Femur (tissue), 1 donor: ENCODE measurements at places on chromosomes 6 and 20.

DNA sequence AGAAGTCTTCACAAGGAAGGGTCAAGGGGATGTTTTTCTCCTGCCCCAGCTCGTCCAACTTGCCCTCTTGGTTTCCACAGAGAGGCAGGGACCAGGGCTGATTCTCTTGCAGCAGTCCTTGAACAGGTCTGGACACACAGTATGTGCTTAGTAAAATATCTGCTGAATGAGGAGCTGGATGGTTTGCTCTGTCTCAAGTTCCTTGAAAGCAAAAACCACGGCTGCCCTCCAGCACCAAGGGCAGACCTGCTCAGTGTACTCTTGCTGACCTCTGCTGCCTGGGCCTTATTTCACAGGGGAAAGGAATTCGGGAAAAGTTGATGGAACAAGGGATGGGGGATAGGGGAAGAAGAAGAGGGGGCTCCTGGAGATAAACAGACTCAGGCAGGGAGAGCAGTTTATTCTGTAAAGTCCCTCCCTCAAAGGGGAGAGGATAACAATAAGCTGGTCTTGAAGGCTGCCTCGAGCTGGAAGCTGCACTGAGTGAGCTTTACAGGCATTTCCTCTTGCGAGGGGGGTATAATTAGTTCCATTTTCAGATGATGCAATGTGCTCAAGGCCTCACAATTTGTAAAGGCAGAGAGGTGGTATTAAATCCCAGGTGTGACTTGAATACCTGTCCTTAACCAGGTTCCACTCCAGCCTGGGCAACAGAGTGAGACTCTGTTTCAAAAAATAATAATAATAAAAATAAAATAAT, 10.3 kb downstream of the KCNK5 start:
- no peak for DNase-seq

DNA sequence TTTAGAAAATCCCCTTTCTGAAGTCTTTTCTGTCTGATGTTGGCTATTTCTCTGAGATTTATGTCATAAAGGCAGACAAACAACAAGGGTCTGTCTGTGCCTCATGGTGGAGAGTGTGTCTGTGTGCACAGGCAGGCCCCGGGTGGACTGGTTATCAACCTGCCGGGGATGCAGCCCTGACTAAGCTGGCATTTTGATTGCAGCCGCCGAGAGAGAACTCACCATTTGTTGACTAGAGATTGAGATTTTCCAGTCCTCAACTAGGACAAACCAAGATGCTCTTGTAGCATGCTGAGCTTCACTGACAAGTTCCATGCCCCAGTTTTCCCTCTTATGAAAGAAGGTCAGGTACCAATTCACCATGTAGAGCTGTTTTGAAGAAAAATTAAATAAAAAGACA, 363.6 kb upstream of the CNR1 start:
- no peak for DNase-seq

DNA sequence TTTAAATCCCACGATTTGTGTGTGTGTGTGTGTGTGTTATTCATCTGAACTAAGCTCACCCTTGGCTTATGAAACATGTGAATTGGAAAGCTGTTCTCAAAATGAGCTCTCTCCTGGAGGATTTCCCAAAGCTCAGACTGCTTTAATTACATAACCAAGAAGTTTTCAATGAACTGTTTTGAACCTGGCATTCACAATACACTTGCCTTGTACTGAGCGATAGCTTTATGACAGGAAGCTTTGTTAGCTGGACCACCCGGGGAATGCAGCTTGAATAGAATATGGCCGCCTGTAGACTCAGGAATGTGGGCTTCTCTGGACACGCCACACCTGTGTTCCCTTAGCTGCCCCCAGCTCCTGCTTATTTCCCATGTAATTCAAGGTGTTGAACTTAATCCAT, 71.4 kb upstream of the PREP start:
- DNase-seq, result no peak

- DNase-seq, result no peak
Observed at GRCh38 chr6:36245572-36246061, 24.2 kb upstream of the PNPLA1 start.

DNA sequence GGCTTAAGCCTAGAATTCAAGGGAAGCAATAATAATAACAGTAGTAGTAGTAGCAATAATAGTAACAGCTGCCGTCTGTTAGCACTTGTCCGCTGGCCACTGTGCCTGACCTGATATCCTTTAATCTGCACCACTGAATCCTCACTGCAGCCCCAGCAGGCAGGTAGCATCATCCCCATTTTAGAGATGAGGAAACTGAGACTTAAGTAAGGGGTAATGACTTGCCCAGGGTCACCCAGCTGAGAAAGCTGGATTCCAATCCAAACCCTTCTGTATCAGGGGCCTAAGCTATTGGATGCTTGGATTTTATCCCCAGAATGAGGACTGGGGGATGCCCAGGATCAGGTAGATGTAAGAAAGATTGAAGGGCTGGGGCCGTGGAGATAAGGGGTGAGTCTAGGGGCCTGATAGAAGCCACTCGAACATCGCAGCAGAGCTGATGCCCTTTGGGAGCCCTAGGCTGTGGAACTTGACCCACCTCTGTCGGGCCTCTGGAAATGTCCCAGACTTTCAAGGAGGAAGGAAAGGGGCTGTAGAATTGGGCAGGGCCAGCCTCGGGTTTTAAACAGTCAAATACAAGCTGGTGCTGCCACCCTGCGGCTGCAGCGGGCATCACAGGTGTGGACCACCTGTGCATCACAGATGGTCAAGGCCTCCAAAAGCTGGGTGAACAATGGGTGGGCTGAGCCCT, 102.1 kb upstream of the MYL9 start:
- peak; percentile 73 for DNase-seq

DNA sequence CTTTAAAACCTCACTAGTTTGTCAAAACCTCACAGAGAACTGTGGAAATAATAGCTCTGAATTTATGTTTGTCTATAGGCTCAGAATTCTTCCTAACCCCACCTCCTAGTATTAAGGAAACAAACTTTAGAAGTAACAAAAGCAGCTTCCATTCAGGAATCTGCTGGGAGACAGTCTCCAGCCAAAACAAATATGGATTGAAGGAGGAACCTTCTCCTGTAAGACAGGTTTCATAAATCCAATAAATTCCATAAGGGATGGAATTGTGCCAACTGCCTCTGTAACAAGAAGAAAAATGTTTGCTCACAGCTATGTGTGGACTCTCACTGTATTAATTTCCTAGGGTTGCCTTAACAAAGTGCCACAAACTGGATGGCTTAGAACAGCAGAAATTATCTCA, 7.5 kb downstream of the SYCP2 start:
- DNase-seq, result no peak

DNA sequence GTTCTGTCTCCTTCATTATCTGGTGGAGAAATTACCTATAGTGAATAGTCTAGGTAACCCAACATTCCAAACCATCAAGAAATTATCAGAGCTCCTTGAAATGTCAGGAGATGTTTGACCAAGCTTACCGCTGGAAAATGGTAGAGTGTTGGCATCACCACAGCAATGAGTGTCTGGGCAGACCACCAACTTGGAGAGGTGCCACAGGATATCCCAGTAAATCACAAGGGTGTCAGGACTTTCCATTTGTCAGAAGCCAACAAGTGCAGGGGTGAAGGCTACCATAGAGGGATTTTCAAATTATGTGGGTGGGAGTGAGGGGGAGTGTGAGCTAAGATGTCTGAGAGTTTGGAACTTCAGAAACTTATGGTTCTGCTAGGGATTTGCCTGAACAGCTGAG, 73.2 kb downstream of the VGLL2 start:
- DNase-seq, result no peak

DNA sequence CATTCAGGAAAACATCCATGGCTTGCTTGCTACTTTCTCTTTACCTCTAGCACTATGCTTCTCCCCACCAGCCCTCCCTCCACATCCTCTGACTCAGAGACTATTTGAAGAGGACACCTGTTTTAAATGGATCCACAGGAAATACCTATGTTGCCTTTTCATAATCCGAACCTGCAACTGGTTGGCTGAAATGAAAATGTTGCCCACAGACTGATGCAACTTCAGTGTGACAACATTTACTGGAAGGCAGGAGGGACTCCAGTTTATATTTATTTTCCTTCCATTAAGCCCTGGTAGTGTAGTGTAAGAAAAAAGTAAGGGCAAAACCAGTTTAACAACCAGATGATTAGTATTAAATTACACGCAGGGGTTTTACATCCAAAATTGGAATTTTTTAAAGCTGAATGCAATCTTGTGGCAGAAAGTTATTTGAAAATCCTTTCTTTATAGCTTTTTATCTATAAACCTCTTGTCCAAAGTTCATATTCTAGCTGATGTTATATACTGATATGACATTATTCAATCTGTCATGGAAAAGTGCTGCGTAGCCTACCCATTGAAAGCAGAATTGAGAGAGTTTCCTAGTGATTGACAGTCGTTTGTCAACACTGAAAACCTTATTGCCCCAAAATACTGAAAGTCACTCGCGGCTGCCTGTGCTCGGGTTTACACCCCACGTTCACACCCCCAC, 881 bp upstream of the AIG1 start:
- peak; percentile 29 for DNase-seq

- no peak for DNase-seq
Observed at GRCh38 chr6:1729750-1730140, 120.0 kb downstream of the FOXC1 start.

DNA sequence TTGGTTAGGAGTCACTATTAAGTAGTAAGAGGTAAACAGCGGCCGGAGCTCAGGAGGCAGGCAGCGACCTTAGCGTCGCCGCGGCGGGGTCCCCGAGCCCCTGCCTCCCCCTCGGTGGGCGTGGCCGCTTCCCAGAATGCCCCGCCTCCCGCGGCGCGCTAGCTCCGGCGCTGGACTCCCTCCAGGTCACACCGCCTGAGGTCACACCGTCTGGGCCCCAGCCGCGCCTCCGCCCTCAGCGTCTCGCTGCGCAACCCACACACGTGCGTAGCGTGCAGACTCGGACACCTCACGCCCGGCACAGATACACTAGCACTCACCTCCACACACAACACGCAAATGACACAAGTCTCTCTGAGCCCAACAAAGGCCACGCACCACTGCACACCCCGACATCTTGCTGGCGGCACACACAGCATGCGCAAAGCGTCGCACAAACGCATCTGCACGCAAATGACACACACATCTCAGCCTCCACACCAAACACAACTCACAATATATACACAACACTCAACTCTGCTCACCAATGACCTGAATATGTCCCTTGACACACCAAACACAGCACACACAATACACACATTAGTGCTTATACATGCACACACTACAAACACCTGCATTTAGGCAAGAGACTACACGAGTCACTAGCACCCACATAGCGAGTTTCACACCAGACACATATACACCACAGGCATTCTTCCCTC, 17.6 kb upstream of the CDKN1A start:
- peak; percentile 64 for DNase-seq

GRCh38 chr6:20166210-20166609, 46.1 kb downstream of the MBOAT1 start:
- no peak for DNase-seq
